Activated naive CD4-positive, alpha-beta T cell treated with anti-CD3 and anti-CD28 coated beads, Interleukin-2, amount 50 U/mL, for 72 hours (primary cell): ENCODE measurements at places on chromosomes 1 and 21. TPM values are rescaled to one million over a fixed set of nuclear protein-coding genes. Genes with fewer than 3 reads are reported as not detected.

- no peak for DNase-seq
These were observed 26.6 kb downstream of the AK4 start for GRCh38 chr1:65174585-65174984.

- DNase-seq: no peak
These were observed 192.2 kb downstream of the ROR1 start for GRCh38 chr1:63966016-63966415.

DNA sequence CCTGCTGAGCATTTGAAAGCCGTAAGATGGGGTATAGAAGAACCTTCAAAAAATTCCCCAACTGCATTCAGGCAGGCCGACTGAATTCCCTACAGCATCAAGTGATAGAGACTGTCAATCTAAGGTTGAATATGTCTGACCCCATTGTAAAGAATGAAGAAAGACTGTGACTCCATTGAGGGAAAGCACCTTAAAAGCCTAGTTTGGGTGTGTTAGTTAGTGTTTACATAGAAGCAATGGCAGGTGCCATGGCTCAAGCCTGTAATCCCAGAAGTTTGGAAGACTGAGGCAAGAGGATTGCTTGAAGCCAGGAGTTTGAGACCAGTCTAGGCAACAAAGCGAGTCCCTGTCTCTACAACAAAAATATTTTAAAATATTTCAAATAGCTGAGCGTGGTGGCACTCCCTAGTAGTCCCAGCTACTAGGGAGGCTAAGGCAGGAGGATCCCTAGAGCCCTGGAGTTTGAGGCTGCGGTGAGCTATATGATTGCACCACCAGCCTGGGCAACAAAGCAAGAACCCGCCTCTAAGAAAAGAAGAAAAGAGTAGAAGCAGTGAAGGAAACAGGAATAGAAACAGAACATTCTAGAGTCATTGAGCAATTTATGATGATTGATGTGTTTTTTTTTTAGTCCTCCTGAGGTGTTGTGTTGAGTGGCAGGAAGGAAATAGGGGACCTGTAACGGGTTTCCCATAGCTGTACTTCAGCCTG is 15.4 kb downstream of the POLR3GL start:
- DNase-seq: no peak

DENND2C gene
- 0.35 TPM for total RNA-seq
